T-helper 2 cell treated with Interferon-gamma antibody and Interleukin-4, amounts not matched to agents 5 μg/mL and 100 μg/mL, for 36 hours (primary cell): ENCODE measurements at places on chromosomes 5 and 9.
A peak's percentile ranks its signal among the peaks of the same experiment; 100 is the strongest.

GRCh38 chr5:157486861-157487260, 26.8 kb downstream of the NIPAL4 start:
- DNase-seq: no peak

DNA sequence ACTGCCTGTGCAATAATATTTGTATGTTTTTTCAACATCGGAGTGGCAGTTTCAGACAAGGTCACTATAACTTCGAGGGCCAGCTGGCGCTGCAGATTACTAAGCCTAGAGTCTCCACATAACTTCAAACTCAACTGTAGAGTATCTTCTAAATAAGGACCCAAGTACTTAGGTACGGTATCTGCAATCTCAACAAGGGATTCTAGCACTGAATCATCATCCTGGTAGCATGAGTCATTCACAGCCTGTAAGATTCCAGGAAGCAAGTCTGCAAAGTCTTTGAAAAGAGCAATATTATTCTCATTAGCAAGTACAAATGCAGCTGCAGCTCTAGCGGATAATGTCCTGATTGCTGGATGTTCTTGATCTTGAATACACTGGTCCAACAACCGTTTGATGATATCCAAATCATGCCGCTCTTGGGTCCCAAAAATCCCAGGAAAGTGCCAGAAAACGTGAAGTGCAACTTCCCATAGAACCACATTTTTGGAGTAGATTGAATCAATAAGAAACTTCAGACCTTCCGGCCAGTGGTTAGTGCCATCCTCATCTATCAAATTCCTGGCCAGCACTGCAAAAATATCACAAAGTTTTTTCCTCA, 654 bp downstream of the RANBP6 start:
- DNase-seq: peak; percentile 42

DNA sequence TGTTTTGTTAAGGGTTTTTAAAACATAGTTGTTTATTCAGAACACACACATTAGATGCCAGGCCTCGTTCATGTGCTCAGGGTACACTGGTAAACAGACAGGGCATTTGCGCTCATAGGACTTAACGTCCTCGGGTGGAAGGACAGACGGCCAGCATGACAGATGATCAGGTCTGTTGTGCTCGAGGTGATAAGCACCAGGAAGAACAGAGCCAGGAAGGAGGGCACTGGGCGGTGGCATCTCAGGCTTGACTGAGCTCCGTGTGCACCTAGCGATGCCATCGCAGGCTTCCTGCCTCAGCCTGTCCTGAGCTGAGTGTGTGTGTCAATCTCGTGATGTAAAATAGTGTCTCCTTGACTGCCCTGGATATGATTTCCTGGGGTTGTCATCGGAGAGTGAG, 96.5 kb downstream of the EHMT1 start:
- no peak for DNase-seq

DNA sequence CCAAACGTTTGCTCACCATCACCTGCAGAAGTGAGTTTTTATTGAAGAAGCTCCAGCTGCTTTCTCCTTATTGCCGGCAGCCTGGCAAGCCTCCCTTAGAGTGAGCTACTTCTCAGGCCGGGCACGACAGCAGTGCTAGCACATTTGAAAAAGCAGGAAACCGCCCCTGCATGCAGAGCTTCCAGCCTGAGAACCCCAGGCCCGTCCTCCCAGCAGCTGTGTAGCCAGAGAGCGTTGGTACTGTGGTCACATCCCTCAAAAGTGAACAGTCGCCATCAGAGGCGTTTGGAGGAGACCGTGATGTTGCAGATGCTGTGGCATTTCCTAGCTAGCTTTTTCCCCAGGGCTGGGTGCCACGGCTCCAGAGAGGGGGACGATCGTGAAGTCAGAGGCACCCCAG, 23.5 kb downstream of the SLC25A25 start:
- no peak for DNase-seq

- DNase-seq: no peak
Observed at GRCh38 chr5:138999674-139000073, 124.5 kb upstream of the LRRTM2 start.

DNA sequence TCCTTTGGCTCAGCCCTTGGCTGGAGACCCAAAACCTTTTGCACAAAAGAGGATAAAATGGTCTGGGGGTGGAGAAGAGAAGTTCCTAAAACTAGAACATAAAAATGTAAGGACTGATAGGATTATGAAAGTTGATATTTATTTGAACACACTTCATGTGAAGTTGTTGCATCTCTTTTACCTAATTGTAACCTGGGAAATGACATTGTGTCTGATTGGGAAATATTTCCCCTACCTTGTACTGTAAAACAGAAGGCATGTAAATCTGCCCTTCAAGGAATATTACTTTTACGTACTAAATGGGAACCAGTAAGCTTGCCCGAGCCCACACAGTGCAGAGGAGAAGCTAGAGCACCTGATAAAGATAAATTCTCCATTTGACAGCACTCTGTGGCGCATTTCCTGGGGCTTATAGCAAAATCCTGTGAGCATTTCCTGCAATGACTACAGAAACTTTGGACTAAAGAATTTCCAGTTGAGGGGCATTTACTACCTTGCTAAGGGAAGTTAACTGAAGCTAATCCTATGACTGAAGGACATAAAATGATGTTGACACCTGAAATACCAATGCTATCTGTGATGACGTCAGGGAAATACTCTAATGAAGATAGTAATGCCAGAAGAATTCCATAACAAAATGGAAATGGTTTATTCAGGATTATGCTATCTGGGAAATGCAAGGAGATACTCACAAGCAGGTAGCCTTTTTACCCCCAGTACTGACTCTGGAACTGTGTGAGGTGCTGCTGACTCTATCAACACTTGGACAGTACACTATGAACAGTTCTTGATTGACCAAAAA, 78.3 kb upstream of the LIFR start:
- DNase-seq: no peak

DNA sequence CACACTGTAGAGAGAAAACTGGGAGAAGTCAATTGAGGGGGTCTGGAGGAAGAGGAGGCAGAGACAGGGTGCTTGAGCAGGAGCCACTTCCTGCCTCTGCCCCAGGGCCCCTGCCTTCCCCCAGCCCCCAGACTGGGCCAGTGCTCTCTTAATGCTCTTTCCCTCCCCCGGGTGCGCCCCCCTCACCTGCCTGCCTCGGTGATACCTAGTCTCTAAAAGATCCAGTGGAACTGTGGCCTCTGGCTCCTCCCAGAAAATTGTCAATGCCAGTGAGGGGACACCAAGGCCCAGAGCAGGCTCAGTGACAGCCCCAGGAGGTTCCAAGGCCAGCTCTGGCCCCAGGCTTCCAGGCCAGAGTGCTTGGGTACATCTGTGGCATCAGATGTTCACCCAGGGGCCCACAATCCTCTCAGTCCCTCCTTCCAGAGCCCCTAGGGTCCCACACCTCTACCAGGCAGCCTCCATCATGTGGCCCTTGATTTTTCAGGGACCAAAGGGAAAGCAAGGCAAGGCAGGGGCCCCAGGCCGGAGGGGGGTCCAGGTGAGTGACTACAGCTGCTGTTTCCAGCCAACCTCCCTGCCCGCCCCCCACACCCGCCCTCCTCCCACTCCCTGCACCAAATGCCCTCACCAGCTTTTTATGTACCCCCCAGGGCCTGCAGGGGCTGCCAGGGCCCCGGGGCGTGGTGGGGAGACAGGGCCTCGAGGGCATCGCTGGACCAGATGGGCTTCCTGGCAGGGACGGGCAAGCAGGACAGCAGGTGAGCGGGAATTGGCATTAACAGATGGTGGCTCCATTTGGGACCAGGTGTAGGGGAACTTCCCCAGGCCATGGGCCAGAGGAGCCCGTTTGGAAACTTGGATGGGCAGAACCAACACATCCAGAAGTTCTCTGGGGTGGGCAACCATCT, 33.1 kb upstream of the ORM1 start:
- no peak for DNase-seq

DNA sequence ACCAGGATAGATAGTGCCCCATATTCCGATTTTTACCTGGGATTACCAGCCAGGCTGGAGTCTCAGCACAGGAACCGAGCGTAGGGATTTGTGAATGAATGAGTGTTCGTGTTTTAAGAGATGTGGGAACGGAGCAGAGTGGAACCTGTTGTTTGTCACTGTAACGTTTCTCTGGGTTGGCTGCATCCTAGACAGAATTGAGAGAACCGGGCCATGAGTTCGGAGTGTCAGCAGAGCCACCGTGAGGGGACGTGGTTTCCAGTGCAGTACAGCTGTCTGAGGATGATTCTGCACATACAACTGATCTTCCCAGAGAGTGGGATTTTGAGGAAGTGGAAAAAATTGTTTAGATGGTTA, 1.2 kb downstream of the PDE8B start:
- no peak for DNase-seq

- no peak for DNase-seq
Observed at GRCh38 chr5:55509796-55510522, 24.8 kb downstream of the PLPP1 start.

- no peak for DNase-seq
Observed at GRCh38 chr5:5721881-5722280, 299.4 kb downstream of the ICE1 start.
